Right forelimb (tissue), 1 donor: ENCODE measurements at places on chromosomes 1 and 21.

DNA sequence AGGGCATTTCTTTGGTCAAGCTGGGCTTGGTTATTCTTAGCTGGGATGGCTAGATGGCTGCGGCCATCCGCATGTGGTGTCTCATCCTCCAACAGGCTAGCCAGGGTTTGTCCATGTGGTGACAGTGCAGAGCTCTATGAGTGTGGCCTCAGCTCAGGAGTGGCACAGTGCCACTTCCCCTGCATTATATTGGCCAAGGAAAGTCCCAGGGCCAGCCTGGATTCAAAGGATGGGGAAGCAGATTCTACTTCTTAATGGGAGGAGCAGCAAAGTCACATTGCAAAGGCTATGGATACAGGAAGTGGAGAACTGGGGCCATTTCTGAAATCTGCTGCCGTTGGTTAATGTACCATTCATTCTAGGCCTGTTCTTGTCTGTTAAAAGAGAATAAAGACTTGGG lies 34.4 kb downstream of the STUM start:
- no peak for DNase-seq

DNA sequence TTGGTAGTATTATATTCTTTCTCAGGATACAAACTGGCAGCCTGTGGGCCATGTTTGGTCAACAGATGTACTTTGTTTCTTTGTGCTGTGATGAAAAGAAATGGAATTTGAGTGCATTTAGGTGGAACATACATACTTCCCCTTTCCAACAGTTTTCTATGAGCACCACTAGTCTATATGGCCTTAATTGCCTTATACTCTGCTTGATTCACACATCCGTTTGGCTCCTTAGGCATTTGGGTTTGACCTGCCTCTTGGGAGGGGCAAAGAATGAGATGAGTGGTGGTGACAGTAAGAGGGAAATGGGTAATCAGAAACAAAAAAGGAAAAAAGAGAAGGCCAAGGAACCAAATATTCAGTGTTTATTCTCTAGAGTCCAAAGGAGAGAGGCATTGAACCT lies 17.0 kb downstream of the CFAP126 start:
- no peak for DNase-seq

GRCh38 chr1:204980840-204981405 lies 62.1 kb upstream of the CNTN2 start:
- DNase-seq: no peak

GRCh38 chr1:4561205-4561604 lies 93.2 kb upstream of the AJAP1 start:
- DNase-seq: no peak

- DNase-seq: no peak
Observed at GRCh38 chr1:7956218-7957032, 5.1 kb upstream of the PARK7 start.

GRCh38 chr21:16900685-16901084 lies 612.2 kb upstream of the CXADR start:
- no peak for DNase-seq

DNA sequence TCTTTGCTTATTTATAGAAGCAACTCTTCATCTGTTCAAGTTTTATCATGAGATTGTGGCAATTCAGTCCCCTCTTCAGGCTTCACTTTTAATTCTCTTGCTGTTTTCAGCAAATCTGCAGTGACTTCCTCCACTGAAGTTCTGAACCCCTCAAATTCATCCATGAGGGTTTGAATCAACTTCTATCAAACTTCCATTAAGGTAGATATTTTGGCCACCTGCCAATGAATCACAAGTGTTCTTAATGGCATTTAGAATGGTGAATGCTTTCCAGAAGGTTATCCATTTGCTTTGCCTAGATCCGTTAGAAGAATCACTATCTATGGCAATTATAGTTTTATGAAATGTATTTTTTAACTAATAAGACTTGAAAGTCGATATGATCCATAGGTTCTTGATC lies 946.7 kb upstream of the B3GALT2 start:
- DNase-seq: no peak

- DNase-seq: no peak
Observed at GRCh38 chr1:15709226-15709625, 25.1 kb downstream of the PLEKHM2 start.

DNA sequence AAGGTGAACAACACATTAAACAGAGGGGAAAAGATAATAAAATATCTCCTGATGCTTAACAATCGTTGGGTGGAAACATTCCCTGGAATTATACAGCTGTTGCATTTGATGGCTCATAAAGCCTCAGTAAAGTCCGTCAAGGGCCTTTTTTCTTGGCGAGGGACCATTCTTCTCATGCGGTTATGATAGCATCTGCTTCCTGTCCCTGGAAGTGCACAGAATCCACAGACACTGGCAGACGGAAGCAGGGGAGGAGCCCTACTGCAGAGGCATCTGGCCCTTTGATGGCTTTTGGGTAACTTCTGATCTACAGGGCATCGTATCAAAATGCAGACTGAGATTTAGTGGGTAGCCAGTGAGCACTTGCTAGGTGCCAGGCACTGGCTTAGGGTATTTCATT lies 286.9 kb downstream of the KIF26B start:
- DNase-seq: no peak

DNA sequence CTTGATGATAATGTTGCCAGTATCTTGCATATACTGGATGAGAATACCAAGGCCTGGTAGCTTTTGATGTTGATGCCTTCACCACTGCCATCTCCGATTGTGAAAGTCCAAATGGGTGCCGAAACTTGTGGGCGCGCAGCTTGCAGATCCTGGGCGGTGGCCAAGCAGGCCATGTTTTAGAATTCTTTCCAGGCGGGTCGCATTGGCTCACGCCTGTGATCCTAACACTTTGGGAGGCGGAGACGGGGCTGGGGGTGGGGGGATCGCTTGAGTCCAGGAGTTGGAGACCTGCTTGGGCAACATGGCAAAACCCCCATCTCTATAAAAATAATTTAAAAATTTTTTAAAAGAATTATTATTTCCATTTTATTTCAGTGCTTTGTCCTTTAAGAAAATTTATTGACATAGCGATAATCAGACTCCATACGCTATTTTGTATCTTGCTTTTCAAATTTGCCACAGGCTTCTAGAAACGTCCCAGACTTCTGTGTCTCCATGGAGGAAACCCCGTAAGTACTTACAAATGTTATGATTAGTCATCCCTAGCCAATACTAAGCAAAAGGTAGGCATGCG lies 592 bp upstream of the ZNF326 start:
- DNase-seq: no peak

DNA sequence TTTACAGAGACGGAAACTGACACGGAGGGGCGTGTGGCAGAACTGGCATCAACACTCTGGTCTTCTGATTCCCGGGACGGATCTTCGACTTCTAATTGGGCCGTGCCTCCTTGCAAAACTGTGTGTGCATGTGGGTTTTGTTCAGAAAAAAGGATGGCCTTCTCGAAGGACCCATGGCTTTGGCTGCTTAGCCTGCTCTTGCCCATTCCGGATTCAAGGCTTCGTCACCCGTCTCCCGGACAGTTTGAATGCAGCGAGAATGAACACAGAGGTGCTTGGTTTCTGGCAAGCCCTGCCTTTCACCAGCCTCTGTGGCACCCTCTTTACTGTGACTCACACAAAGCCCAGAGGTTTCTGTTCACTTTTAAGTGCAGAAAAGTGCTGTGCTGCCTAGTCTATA lies 120.1 kb downstream of the PRDM2 start:
- no peak for DNase-seq

DNA sequence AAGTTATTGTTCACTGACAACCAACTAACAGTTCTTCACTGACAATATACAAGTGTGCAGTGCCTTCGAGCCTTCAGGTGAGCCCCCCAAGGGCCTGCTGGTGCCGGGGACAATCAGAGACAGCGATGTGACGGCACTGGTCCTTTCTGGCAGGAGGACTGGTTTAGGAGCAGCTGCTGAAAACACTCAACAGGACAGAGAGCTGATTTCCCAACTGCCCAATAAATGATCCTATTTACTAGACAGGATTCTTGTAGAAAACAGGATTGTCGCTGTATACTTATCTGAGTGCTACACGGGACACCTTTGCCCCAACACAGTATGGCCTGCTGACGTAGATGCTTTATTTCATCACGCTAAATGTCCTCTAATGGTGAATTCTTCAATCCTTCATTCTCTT lies 65.4 kb downstream of the TP53BP2 start:
- DNase-seq: no peak

DNA sequence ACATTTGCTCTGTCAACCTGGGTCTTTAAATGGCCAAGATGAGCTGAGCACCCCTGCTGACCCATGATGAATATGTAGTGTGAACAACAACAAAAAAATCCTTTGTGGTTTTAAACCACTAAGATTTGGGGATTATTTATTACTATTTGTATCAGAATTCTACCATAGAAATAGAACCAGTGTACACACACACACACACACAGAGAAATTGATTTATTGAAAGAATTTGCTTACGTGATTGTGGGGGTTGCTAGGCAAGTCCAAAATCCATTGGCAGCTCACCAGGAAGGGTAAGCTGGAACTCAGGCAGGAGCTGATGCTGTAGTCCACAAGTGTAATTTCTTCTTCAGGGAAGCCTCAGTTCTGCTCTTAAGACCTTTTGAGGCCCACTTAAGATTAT lies 82.5 kb upstream of the MAP1LC3C start:
- DNase-seq: no peak

DNA sequence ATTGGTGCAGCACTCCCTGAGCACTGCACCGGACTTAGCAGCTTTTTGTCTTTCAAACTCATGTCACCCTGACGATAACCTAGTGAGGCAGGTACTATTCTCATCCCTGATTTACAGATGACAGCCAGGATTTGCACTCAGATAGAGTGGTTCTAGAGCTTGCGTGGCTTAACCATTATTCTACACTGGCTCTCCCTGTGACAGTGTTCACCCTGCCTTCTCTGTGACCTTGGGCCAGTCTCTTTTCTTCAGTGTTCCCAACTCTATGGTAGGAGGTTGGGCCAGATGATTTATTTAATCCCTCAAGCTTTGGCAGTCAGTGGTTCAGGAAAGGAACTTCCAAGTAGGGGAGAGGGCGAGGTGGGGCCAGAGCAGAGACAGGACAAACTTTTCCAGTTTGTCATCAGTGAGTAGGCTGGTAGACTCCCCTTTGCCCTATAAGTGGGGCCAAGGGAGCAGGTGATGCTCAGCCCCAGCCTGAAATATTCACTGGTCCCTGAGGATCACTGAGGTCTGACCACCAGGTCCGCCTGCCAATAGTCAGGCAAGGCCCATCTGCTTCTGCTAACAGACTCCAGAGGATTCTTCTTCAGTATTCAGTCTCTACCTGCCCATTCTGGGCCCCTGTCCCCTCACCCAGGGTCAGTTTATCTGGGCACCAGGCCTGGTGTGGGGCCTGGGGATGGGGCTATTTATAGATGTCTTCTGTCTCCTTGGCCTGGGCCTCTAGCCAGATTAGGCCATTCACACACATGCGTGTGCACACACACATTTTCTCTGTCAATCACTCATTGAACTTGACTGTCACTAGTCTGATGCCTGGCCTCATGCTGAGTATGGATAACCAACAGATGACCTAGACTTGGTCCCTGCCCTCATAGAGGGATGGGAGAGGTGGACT lies 8.8 kb upstream of the FABP3 start:
- DNase-seq: no peak

GRCh38 chr1:74571493-74571800 lies 59.0 kb upstream of the LRRC53 start:
- no peak for DNase-seq

GRCh38 chr1:204611036-204611435 lies 74.5 kb downstream of the LRRN2 start:
- no peak for DNase-seq

GRCh38 chr1:52691821-52692220 lies 6.3 kb downstream of the COA7 start:
- no peak for DNase-seq

- DNase-seq: no peak
Observed at GRCh38 chr1:222772996-222773379, 36.0 kb downstream of the FAM177B start.

- no peak for DNase-seq
Observed at GRCh38 chr1:173193639-173194038, 13.5 kb downstream of the TNFSF4 start.

GRCh38 chr1:20279509-20279908 lies 11.2 kb upstream of the VWA5B1 start:
- DNase-seq: no peak

- no peak for DNase-seq
Observed at GRCh38 chr1:45543581-45544417, 6.8 kb upstream of the AKR1A1 start.

DNA sequence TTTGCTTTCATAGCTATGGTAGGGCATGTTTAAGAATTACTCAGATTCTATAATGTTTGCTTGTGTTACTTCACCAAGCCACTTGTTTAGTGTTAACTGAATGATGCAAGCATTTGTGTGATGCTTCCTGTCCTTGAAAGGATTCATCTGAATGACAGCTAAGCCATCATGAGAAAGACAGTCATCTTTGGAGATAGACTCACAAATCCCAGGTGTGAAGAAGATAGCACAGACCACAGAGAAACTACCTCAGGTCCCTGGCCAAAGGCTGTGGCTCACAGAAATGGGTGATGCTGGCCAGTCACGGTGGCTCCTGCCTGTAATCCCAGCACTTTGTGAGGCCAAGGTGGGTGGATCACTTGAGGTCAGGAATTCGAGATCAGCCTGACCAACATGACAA lies 321.4 kb downstream of the DPYD start:
- DNase-seq: no peak

DNA sequence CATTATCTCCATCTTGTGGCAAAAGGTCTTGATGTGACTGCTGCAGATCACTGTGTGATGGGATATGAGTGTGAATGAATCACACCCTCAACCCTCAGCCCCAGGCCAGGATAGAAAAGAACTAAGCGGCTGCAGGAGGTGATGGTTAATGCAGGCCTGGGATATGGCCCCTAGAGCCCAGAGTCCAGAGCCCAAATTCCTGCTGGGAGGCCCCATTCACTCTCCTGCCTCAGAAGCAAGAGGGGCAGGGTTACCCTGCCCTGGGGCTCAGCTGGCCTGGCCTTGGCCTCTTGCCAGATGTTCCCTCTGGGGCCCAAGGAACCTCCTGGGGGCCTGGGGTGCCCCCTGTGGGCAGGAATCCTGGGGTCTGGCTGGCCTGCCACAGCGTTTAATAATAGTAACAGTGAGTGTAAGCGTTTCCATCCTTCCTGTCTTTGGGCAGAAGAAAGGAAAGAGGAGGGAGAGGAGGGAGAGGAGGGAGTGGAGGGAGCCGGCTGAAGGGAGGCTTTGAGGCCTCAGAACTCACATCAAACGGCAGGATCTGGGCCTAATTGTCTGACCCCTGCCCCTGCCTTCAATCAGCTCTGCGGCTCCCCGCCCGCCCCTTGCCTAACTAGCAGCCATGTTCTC lies 26.2 kb downstream of the DMAP1 start:
- no peak for DNase-seq

- no peak for DNase-seq
Observed at GRCh38 chr1:162166917-162167615, 97.6 kb downstream of the NOS1AP start.

DNA sequence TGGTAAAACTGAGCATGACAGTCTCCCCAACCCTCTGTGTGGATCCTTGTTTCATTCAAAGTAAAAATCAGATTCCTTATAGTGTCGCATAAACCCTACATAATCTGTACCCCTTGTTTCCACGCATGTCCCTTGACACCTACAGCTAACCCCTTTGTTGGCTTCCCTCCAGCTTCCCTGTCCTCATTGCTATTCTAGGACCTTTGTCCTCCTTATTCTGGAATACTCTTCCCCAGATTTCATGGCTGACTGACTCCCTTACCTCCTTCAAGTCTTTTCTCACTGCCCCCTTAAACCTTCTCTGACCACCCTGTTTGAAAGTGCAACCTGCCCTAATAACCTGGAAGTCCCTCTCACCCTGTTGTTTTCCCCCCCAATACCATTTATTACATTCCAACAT lies 4.0 kb downstream of the RNF11 start:
- DNase-seq: no peak

- DNase-seq: no peak
Observed at GRCh38 chr1:44584167-44584566, 90.1 kb downstream of the TMEM53 start.
